Brain microvascular endothelial cell (primary cell): ENCODE measurements at places on chromosomes 12 and 14.

DNA sequence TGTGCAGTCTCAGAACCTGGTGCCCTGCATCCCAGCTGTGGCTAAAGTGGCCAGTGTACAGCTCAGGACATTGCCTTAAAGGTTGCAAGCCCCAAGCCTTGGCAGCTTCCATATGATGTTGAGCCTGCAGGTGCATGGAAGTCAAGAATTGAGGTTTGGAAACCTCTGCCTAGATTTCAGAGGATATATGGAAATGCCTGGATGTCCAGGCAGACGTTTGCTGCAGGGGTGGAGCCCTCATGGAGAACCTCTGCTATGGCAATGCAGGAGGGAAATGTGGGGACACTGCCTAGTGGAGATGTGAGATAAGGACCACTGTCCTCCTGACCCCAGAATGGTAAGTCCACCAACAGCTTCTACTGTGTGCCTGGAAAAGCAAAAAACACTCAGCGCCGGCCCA lies 17.9 kb upstream of the CNIH1 start:
- DNase-seq, result no peak

DNA sequence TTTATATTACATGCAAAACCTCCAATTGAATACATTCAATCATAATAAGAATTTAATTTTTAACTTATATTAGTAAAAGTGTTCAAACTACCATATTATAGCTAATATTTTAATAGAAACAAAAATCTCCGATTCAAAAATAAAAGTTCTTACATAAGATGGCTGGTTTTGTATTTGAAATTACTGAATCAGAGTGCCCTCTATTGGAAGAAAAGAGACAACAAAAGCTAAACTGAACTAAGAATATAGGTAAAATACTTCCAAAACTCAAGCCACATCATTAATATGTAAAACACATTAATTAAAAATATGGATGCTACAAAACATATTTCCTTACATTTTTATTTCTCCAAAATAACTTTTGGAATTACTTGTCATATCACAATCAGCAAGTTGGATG lies 120.3 kb downstream of the GARIN6 start:
- DNase-seq, result no peak

GRCh38 chr14:86935241-86935885 lies 1057.6 kb downstream of the GALC start:
- no peak for DNase-seq

GRCh38 chr12:121505513-121505912 lies 75.3 kb downstream of the KDM2B start:
- DNase-seq, result peak; percentile 31

DNA sequence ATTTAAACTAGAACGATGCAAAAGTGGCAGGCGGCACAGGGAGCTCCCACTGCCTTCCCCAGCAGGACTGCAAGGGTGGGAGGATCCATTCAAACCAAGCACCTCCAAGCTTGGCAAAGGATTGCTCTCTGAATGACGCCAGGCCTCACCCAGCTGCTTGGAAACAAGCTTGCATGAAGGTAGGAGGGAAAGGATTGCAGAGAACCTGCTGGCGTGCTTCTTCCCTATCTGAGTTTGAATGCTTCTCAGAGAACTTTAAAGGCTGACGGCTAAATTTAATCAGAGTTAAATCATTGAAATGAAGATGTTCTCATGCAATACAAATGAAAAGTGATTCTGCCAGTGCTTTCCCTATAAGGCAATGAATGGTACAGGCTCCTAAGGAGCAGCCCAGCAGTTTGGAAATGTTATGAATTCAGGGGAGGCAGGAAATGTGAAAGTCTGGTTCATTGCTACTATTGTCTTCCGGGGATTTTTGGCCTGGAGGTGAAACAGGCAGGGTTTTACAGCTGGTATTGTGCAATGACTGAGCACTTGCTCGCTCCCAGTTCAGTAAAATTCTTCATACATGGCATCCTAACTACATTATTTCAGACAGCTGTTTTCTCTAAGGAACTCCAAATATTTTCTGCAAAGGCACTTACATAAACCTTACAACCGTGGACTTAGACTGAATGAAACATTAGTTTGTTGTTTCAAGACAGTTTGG lies 31.9 kb upstream of the DUSP6 start:
- peak; percentile 54 for DNase-seq

- DNase-seq, result no peak
Measured at GRCh38 chr14:99595034-99595433, 9.0 kb downstream of the CCDC85C start.

DNA sequence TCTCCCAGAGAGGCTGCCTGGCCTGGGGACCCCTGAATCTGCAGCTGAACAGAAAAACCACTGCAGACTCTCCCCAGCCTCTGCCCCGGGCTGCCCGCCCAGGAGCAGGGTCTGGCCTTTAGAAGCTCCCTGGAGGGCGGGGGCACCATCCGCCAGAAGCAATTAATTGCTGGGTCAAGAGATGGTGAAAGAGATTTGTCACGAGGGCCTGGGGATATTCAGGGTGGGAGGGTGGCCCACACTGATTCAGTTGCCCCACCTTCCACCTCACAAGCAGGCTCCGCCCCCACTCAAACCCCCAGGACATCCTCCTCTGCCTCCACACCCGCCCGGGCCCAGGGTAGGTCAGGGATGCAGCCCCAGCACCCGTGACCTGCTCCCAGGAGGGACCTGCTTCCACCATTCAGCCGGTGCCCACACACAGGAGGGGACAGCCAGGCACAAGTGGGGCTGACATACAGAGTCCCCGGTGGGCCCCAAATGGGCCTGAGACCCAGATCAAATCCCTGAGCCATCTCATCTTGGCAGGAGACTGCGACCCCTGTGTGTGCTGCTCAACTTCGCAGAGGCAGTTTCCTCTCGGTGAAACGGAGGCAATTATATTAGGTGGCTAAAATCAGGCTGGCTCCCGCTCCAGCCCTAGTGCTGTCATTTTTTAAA lies 23.0 kb downstream of the NCOR2 start:
- DNase-seq, result no peak

DNA sequence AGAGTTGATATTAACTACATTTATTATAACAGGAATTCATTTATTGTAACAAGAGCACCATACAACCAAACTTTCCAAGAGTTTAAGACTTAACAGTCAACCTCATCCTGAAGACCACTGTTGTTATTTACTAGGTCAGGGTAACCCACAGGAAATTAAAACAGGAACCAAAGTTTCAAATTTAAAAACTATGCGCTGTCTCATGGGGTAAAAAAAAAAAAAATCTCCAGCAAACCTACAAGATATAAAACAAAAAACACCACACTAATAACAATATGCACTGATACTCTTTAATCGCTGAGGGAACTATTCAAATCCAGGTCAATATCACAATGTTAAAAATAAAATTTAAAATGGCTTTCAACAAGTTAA lies 44.5 kb downstream of the FOXN3 start:
- DNase-seq, result no peak

GRCh38 chr12:128801879-128802391 lies 21.8 kb downstream of the SLC15A4 start:
- DNase-seq, result no peak

DNA sequence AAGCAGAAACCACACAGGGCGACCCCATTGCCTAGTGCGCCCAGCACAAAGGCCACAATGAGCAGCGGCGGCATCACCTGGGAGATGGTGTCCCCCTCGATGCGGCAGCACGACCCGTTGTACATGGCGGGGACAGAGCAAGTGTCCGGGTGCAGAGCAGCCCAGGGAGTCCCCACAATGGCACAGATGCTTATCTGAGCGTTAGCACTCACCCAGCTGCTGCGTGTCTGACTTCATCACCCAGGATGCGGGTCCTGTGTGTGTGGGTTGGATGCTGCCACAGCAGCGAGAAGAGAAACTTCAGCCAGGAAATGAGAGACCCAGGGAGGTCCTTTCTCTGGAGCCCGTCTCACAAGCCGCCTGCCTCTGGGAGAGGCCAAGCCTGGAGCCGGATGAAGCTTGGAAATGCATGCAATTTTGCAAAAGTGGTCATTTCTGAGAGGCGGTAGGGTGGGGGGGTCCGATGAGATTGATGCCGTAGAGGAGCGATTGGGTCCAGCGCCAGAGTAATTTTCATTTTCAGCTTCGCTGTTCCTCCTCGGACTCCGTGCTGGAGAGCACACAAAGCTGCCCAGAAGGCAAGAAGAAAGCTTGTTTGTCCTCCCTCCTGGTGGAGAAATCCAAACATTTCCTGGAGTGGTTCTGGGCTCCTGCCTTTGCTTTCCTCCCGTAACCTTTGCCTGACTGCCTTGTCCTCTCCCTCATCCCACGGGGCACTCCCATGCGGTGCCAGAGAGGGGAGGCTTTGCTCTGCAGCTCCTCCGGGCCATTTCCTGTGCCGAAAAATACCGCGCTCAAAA lies at the start of gene HCAR1:
Gene HCAR1, minus strand, starts transcription at position 630 of the 800 bp plus-strand sequence. Its CDS starts 505 bp downstream, at position 125.
- DNase-seq, result peak; percentile 36

DNA sequence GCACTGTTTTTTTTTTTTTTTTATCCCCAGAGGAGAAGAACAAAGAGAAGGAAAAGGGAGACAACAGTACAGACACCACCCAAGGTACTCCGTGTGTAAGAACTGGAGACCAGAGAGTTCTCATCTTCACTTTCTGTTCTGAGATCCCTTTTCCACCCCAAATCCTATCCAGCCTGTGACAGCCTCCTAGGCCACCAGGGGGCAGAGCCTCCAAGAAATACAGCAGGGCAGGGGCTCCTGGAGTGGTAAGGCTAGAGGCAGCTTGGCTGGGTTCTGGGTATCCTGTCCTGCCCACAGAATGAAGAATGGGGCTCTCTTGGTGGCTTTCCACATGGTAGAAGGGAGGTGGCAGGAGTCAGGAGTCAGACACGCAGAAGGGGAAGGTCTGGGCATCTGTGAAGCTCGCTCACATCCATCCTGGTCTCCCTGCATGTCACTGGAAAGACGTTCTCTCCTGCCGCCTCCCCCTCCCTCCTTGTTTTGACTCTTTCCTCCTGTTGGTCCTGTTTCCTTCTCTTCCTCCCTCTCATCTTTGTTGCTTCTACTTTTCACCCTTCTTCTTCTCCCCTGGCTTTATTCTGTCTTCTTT lies 12.0 kb downstream of the CLSTN3 start:
- peak; percentile 41 for DNase-seq

DNA sequence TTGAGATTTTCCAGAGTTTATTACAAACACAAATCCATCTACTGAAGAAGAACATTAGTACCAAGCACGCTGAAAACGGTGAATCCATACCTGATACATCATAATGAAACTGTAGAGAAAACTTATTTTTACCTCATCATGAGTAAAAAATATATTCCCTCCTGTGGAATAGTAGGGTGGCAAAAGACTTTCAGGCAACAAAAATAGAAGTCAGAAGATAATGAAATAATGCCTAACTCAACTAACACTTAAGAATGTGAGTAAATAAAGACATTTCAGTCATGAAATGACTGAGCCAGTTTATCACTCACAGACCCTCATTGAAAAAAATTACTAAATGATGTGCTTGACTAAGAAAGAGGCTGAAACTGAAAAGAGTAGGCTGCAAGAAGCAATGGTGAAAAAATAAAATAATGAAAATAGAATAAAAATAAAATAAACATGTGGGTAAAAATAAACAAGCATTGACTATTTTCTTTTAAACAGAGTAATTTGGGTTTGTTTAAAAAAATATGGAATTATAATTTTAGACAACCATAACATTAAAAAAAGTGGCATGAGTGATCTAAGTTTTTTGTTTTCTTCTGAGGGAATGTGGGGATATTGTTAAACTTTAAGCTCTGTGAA lies 148.6 kb downstream of the ASCL1 start:
- DNase-seq, result no peak

DNA sequence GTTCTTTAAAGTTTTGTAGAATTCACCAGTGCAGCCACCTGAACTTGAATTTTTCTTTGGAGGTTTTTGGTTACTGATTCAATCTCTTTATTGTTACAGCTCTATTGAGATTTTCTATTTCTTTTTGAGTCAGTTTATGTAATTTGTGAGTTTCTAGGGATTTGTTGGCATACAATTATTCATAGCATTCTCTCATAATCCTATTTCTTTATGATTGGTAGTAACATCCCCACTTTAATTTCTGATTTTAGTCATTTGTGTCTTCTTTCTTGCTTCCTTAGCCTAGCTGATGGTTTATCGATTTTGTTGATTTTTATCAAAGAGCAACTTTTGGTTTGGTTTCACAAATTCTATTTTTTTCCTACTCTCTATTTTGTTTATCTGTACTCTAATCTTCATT lies 17.9 kb upstream of the BBS10 start:
- no peak for DNase-seq

DNA sequence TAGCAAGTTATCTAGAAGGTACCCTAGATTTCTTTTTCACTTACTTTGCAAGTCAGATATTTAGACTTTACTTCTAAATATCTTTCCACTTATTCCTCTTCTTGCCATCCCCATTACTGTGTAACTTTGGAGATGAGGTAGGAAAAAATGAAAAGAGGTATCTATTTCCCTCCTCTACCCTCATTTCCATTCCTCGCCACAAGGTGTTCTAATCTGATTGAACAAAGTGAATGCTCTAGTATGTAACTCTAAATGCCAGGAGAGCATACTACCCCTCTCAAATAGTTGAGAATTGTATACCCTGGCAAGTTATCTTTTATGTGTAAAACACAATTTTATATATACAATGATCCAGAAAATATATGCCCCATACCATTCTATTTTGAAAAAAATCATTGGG lies 1.7 kb upstream of the LDHB start:
- DNase-seq, result no peak

- DNase-seq, result no peak
Measured at GRCh38 chr12:108722463-108722862, 8.9 kb downstream of the CORO1C start.

- DNase-seq, result no peak
Measured at GRCh38 chr14:22213120-22213519, 375.9 kb downstream of the DAD1 start.

DNA sequence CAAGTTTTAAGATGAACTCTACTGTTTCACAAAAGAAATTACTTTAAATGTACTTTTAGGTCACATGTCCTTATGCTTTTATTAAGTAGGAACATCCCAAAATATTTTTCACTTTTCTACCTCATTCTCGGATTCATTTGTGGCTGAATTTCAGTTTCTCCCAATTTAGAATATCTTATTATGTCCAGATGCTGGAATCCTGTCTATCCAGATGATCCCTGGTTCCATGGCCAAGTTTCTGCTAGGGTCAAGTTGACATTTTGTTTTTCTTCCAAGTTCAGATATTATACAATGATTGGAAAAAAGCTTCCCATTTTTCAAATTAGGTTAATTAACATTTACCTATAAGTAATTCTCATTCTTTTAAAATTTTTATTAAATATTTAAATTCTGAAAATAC lies 181.8 kb upstream of the SLC16A7 start:
- no peak for DNase-seq

GRCh38 chr12:612293-612692 lies 51.0 kb downstream of the NINJ2 start:
- no peak for DNase-seq

DNA sequence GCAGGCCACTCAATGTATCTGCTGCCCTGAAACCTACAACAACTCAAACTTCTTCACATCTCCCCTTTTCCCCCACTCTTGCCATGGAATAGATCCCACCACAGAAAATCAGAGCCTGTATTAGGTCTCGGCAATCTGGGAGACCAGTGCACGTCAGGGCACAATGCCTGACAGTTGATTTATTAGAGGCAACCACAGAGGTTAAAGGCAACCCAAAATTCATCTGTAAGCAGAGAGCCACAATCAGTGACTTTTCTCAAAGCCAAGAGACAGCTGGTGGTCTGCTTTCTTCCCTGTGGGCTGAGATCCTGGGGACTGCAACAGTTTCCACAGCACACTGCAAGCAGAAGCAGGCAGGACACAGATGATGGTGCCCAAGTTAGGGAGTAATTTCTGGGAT lies 169.0 kb upstream of the NTF3 start:
- DNase-seq, result no peak
